Activated T-helper 17 cell treated with anti-CD3 and anti-CD28 coated beads, Interleukin-2, amount 50 U/mL, for 72 hours (primary cell): ENCODE measurements at places on chromosomes 1 and 21.

- peak; percentile 77 for ATAC-seq
Observed at GRCh38 chr21:15018382-15018781, 46.4 kb downstream of the NRIP1 start.

- ATAC-seq: no peak
Observed at GRCh38 chr1:63264161-63264560, 58.2 kb upstream of the FOXD3 start.

DNA sequence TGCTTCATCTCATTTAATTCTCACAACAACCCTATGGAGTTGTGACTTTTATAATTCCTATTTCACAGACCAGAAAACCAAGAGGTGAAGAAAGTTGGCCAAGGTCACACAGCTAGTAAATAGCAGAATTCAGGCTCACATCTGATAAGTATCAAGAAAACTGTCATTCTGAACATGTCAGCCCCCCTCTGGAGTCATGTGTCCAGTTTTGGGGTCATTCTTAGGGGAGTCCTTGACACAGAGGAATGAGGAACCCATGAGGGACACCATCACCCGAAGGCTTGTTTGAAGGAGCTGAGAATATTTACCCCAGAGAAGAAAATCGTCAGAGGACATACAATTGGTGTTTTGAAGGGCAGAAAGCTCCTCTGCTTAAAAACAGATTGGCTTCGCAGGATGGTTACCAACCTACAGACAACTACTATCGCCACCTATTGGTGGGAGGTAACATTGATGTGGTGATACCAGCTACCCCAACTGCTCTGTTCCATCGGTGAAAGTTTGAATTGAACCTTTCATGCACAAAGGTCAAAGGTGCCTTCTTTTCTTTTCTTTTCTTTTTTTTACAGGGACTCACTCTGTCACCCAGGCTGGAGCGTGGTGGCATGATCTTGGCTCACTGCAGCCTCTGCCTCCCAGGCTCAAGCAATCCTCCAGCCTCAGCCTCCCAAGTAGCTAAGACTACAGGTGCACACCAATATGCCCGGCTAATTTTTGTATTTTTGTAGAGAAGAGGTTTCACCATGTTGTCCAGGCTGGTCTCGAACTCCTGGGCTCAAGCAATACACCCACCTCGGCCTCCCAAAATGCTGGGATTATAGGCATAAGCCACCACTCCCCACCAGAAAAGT lies 31.3 kb downstream of the NCMAP start:
- peak; percentile 95 for ATAC-seq

GRCh38 chr1:81364088-81364487 lies 436.6 kb upstream of the ADGRL2 start:
- ATAC-seq: no peak

DNA sequence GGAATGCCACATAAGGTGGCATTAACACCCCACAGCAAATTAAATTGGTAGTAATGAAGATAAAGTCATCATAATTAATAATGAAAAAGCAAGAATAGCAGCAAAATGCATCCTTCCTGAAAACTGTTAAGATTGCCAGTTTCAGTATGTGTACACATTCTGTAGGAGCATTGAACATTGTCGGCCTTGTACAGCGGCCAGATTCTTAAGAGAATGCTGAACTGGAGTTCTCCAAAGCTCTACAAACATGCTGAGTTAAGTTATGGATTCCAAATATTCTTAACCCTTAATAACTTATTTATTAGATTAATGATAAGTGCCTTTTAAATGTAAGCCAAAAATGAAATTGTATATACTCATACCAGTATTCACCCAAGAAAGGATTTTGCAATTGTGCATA lies 189.9 kb downstream of the AK5 start:
- ATAC-seq: no peak

DNA sequence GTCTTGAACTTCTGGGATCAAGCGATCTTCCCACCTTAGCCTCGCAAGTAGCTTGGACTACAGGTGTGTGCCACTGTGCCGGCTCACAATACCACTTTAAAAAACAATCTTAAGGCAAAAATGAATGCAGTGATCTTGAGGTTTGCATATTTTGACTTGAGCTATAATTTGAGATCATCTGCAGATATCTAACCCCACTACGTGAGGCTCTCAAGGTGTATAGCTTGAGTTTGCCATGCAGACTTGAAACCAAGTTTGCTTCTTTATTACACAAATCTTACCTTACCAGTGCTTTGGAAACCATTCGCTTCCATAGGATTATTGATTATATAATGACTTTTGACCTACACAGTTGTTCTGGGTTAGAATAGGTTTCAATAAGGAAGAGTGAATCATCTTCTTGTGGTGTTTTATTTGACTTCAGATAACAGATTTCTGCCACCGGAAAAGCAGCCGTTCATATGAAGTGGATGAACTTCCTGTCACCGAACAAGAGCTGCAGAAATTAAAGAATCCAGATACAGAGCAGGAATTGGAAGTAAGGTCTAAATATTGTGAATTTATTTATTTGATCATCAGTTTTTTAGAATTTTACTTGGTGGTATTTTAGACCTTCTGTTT lies 155.1 kb downstream of the VPS13D start:
- ATAC-seq: peak; percentile 72

GRCh38 chr1:85606414-85606800 lies 25.8 kb downstream of the CCN1 start:
- no peak for ATAC-seq

GRCh38 chr1:167762061-167762746 lies 40.4 kb downstream of the MPZL1 start:
- ATAC-seq: peak; percentile 21

GRCh38 chr1:222418654-222419053 lies 129.2 kb downstream of the HHIPL2 start:
- no peak for ATAC-seq

DNA sequence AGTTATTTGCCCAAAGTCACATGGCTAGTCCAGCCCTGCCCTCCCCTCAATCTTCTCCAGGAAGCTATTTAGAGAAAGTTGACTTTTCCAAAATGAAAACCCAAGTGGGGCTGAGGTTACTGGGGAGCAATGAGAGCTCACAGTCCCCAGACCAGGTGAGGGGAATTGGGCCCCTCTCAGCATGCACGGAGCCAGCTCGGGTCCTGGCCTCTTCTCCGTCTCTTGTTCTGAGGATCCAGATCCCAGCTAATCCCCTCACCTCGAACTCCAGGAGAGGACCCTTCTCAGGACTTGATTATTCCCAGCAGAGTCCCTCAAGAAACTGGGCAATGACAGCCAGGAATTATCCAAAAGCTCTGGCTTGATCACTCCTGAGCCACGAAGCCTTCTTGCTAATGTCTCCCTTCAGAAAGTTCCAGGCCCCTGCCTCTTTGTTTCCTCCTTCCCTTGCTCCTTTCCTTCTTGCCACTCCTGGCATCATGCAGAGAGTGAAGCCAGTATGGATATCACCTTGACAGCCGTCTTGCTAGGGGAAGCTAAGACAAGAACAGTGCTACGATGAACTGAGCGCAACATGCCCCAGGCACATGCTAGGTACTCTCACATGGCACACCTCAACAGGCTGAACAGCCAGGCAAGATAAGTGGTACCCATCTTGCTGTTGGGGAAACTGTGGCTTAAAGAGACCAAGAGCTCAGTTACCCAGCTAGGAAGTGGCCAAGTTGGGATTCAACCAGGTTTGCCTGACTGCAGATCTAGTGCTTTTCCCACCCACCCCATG lies 51.9 kb downstream of the KLHDC7A start:
- ATAC-seq: no peak

DNA sequence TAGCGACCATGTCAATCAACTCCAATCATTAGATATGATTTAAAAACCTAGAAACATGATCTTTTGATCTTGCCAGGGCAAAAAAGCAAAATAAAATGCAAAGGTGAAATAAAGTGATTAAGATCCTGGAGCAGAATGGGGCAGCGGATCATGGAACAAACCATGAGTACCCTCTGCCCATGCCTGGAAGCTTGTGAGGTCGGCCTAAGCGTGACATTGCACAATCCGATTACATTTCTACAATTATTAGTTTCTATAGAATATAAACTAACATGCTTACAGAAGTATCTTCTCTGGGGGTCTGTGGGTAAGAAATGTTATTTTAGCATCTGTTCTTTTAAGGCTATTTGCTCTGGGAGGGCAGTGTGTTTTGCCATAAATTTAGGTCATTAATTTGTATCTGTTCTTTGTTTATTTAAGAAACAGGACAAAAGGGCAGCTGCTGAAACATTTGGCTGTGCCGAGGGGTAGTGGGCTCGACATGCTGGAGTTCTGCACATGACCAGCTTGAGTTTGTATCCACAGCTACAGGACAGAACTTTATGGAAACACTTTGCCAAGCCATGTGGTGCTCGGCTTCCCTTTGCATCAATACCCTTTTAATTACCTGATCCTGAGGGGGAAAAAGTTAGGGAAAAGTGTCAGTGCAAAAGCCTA lies 55.9 kb downstream of the ZBTB18 start:
- no peak for ATAC-seq

- no peak for ATAC-seq
Observed at GRCh38 chr1:76379506-76379905, 305.0 kb downstream of the ST6GALNAC3 start.

- ATAC-seq: no peak
Observed at GRCh38 chr1:35567947-35568558, 5.1 kb upstream of the TFAP2E start.

GRCh38 chr1:19619697-19620384 lies 24.3 kb upstream of the NBL1 start:
- ATAC-seq: no peak

DNA sequence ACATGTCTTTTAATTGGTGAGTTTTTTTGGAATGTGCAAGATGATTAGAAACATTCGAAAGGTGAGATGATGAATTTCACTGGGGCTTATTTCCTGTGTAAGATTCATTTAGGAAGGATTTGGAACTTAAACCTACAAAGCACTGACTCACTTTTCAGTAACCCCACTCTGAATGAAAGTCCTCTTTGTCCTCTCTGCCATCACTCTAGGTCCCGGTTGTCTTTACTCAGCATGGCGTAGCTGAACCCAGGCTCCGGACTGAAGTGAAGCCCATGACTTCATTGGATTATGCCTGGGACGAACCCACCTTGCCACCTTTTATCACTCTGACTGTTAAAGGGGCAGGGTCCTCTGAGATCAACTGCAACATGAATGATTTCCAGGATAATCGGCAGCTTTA lies 139.4 kb downstream of the VPS13D start:
- no peak for ATAC-seq

DNA sequence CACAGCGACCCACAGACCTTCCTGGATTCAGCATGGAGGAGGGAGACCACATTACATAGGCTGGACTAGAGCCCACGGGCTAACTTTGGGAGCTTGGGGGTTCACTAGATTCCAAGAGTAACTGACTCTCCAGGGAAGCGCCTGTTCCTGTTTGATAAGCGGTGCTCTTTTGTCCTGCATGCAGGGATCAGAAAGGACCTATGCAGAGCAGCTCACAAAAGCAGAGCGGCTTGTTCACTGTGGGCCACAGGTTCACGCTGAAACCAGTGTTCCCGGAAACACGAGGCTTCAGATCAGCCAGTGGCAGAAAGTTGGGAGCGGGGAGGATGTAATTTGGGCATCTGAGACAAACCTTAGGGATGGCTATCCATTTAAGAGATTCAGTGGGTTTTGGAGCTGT lies 403.9 kb downstream of the PCP4 start:
- no peak for ATAC-seq

DNA sequence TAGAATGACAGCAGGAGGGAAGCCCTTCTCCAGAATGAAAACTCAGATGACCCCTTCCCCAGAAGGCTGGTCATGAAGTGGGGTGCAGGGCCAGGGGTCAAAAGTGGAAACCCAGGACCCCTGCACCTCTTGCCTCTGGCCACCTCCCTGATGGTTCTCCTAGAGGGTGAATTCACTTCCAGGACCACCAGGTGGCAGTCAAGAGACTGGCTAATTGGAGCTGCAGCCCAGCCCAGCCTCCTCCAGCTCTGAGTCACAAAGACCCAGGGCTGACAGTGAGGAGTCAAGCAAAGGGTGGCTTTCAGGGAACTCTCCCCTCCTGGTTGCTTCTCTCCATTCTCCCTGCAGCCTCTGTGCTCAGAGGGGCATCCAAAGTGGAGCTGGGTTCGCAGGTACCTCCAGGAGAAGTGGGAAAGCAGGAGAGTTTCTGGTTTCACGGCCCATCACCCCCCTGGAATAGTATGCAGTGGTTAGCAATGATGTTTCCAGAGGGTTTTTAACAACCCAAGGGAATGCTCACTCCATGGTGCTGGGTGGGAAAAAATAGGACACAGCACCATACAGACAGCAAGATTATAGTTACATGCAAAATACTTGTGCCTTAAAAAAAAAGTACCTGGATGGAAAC lies 6.1 kb upstream of the EPHB2 start:
- peak; percentile 97 for ATAC-seq

- ATAC-seq: no peak
Observed at GRCh38 chr21:41943851-41944250, 10.0 kb downstream of the C2CD2 start.

DNA sequence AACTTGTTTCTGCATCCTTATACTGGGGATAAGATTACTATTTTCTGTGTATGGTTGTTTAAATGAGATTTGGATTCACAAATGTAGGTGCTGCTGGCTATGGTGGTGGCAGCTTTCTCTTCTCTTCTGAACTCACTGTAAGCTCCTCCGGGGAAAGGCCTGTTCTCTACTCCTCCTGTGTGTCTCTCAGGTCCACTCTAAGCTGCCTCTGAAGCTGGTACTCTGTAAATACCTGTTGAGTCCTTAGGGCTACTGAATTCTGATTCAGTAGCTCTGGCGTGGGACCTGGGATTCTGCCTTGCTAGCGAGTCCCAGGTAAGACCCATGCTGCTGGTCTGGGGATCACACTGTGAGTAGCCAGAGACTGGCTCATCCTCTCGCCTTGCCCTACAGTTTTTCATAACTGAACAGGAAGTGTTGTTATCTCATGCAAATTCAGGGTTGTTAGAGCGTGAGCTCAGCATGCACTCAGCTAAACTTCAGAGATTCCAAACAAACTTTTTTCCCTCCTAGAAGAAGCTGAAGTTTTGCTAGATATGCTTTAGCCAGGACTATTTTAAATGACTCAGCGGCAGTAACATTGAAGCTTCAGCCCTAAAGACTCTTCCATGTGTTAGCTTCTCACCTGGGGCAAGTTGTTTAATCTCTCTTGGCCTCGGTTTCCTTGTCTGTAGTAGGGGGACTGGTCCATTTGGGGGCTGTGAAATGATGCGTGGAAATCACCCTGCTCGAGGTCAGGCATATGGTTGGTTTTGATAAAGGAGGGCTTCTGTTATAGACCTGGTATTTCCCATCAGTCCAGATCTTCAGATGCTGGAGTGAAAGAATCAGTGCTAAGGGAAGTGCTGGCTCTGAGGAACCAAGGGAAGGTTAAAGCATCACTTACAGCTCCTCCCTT lies 271.5 kb upstream of the TMEM51 start:
- no peak for ATAC-seq

DNA sequence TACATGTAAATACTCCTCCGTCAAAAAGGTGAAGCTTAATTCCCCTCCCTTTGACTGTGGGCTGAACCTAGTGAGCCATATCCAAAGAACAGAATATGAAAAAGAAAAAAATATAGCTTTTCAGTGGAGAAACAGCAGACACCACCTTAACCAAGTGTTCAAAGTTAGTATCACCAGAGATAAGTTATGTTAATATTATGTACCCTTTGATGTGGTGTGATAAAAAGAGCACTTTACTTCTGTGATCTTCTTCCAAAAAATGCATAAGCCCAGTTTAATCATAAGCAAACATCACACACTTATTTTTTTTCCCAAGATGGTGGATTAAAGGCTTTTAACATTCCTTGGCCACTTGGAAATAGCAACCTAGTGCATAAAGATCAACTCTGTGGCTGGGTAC lies 79.4 kb downstream of the SEC16B start:
- no peak for ATAC-seq
